ENCODE measurements at places on chromosomes 13 and 19.

- no peak for DNase-seq
These were observed 274.7 kb upstream of the SOX21 start for GRCh38 chr13:94987081-94987480.

DNA sequence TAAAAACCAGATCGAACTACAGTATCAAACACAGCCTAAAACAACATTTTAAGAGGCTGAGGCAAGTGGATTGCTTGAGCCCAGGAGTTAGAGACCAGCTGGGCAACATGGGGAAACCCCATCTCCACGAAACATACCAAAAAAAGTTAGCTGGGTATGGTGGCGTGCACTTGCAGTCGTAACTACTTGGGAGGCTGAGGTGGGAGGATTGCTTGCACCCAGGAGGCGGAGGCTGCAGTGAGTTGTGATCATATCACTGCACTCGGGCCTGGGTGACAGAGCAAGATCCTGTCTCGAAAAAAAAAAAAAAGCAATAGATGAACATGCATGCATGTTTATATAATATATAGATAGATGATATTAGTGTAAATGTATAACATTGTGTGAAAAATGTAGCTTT is 5.2 kb upstream of the MRPS31 start:
- no peak for DNase-seq

- no peak for DNase-seq
These were observed 23.4 kb upstream of the DPRX start for GRCh38 chr19:53608381-53608780.

GRCh38 chr19:38562096-38562495 is 55.7 kb downstream of the MAP4K1 start:
- DNase-seq: no peak
